ENCODE measurements at places on chromosomes 1 and 21.
A peak's percentile ranks its signal among the peaks of the same experiment; 100 is the strongest.

GRCh38 chr1:39003281-39003680 is 12.2 kb downstream of the AKIRIN1 start:
- no peak for DNase-seq

- peak; percentile 73 for DNase-seq
These were observed 56.8 kb downstream of the ZBTB17 start for GRCh38 chr1:15918962-15919715.

GRCh38 chr1:53340660-53341520 is 13.0 kb upstream of the LRP8 start:
- peak; percentile 5 for DNase-seq

GRCh38 chr21:38170704-38171682 is 85.8 kb upstream of the KCNJ15 start:
- DNase-seq: peak; percentile 44

DNA sequence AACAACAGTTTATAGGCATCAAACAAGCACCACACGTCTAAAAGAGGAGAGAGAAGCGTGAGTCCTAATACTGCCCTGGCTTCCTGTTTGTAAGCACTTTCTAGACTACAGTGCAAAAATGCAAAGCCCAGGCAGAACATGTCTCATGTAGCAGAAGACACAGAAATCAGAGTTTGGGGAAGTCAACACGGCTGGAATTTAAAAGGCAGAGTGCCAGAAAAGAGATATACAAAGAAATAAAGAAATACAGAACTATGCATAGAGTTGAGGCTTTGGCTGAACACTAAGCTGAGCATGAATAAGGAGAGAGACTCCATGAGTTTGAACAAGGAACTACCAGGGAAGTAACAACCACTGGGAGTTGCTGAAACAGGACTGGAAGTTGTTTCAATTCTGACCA is 566.6 kb upstream of the NR5A2 start:
- no peak for DNase-seq

- peak; percentile 55 for DNase-seq
These were observed 27.2 kb upstream of the ENO1 start for GRCh38 chr1:8905582-8906191.

- peak; percentile 22 for DNase-seq
These were observed 23.4 kb downstream of the NFASC start for GRCh38 chr1:204894031-204894430.

GRCh38 chr1:184513966-184514365 is 127.1 kb downstream of the C1orf21 start:
- peak; percentile 63 for DNase-seq

DNA sequence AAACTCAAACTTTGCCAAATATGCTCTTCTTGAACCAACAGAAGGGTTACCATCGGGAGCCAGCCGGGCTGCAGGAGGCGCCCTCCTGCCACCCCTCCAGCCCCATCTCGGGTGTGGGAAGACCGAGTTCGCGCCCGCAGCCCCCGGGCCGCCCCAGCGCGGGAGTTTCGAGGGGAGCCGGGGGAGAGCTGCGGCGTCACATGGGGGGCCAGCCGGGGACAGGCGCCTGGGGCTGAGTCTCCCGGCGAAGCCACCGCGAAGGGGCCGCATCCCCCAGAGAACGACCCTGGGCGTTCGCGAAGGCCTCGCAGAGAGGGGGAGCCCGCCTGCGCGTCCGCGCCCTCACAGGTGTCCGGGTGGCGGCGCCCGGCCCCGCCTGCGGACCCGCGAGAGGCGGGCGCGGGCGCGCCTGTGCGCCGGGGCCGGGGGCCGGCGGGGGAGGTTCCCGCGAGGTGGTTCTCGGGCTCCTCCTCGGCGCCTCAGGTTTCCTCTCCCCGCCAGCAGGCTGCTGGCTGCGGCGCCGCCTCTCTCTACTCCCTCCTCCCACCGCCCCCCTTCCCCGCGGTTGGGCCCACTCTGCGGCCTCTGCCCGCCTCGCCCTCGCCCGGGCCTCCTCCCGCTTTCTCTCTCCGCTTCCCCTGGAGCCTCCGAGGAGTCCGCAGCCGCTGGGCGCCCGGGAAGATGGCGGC is at the start of gene RAVER2:
RAVER2 (plus strand) TSS at position 584 of the 689 bp plus-strand sequence; CDS start at position 682, 98 bp downstream.
- peak; percentile 44 for DNase-seq

- no peak for DNase-seq
These were observed 990.3 kb downstream of the PLA2G4A start for GRCh38 chr1:187819086-187819485.

DNA sequence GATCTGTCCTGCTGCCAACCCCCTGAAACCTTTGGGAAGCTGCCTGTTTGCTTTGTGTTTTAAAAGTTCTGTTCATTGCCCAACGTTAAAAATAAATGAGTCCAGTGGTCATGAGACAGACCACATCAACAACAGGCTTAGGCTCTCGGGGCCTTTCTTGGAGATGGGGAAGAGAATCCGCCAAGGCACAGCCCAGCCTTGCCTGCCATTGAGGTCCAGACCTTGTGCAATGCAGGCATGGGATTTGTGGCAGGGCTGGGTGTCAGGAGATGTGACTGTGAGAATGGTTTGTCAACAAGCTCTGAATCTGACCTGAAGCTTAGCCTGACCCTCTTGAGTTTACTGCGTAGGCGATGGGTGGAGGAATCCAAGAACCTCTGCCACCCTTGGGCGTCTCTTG is 4.2 kb downstream of the SPSB1 start:
- no peak for DNase-seq

DNA sequence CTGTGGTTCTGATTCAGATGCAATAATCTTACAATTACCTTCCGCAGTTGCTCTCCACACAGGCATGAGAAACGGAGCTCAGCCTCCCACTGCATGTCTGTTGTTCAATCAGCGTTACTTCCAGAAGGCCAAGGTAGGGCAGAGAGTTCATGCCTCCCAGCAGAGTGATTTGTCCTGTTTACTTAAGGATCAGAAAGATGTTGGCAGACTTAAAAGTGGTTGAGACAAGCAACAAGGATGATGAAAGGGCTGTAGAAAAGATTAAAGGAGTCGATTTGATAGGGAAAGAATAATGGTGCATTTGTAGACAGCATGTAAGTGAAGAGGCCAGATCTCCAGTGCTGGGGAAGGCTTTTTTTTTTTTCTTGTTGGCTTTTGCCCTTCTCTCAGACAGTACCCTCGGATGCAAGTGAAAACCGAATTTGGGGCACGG is 26.6 kb downstream of the ARMH1 start:
- no peak for DNase-seq

GRCh38 chr1:44625348-44625747 is 48.9 kb downstream of the TMEM53 start:
- DNase-seq: no peak

DNA sequence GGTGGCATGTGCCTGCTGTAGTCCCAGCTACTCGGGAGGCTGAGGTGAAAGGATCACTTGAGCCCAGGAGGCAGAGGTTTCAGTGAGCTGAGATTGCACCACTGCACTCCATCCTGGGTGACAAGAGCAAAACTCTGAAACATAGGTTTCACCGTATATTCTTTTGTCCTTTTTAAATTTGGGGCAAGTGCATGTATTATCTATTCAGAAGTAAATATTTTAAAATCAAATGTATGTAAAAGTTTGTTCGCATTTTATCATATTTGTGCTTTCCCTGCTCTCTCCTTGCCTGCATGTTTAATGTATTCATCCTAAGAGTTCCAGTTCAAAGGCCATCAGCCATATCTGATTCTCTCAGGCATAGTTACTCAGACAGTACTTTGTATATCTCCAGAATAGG is 7.9 kb upstream of the UFC1 start:
- no peak for DNase-seq

GRCh38 chr1:26626994-26627393 is 68.8 kb upstream of the ARID1A start:
- peak; percentile 31 for DNase-seq
